Midbrain (tissue), 1 donor: ENCODE measurements at places on chromosomes 4 and X.
A peak's percentile ranks its signal among the peaks of the same experiment; 100 is the strongest.

DNA sequence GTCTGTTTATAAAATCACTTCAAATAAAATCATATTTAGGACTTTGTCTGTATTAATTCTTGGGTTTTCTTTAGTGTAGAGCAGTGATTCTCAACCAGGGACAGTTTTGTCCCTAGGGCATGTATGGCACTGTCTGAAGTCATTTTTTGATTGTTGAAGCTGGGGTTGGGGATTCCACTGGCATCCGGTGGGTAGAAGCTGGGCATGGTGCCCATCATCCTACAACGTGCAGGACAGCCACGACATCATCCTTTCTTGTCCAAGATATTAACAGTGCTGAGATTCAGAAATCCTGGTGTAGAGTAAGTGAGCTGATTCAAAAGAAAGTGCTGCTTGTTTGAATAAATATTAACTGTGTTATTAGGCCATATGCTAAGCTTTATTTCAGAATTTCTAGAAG, 28.6 kb downstream of the DCLK2 start:
- DNase-seq = no peak

DNA sequence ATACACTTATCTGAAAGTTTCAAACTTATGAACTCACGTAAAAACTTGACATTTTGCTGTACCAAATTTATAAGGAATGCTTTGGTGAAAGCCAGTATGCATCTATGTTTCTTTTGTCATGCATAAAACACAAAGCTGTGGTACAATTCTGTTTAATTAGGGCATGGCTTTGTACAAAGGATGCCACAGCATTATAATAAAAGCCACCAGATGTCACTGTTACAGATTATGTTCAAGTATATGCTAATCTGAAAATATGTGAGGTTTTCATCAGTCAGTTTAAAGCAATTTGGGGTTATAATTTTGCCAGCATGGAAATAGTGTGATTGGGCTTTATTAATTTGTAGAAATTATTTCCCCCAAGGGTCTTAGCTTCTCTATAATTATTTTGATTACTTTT, 69.0 kb downstream of the ATOH1 start:
- DNase-seq = no peak

GRCh38 chr4:20041839-20042407, 209.8 kb upstream of the SLIT2 start:
- no peak for DNase-seq

DNA sequence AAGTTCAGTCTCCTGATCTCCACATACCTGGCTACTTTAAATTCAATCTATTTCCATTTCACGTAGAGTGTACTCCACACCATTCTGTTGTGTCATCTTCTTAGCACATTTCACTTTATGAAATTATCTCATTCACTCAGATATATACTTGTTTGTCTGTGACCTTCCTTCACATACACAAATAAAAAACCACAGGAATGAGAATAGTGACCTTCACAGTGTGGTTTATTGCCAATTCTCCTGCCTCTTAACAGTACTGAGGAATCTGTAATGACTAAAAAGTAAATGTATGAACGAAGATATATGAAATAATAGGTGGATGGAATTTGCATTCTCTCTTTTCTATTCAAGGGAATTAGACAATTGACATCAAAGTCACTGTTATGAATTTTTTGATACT, 183.9 kb upstream of the PCDH7 start:
- DNase-seq = no peak

DNA sequence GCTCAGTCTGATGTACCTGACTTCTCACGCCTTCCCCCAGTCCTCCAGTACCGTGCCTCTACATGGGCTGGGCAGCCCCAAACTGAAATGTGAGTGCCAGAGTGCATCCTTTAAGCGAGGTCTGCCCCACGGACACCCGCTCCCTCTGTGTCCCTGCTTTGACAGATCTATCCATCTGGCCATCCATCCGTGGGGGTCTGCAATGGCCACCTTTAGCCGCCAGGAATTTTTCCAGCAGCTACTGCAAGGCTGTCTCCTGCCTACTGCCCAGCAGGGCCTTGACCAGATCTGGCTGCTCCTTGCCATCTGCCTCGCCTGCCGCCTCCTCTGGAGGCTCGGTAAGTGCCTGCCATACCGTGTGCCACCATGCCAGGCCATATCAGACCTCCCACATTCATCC, 827 bp downstream of the PORCN start:
- no peak for DNase-seq

GRCh38 chrX:127558811-127559210, 493.4 kb downstream of the ACTRT1 start:
- no peak for DNase-seq

- DNase-seq = no peak
Observed at GRCh38 chr4:131304686-131305085, 1844.4 kb upstream of the PCDH10 start.

DNA sequence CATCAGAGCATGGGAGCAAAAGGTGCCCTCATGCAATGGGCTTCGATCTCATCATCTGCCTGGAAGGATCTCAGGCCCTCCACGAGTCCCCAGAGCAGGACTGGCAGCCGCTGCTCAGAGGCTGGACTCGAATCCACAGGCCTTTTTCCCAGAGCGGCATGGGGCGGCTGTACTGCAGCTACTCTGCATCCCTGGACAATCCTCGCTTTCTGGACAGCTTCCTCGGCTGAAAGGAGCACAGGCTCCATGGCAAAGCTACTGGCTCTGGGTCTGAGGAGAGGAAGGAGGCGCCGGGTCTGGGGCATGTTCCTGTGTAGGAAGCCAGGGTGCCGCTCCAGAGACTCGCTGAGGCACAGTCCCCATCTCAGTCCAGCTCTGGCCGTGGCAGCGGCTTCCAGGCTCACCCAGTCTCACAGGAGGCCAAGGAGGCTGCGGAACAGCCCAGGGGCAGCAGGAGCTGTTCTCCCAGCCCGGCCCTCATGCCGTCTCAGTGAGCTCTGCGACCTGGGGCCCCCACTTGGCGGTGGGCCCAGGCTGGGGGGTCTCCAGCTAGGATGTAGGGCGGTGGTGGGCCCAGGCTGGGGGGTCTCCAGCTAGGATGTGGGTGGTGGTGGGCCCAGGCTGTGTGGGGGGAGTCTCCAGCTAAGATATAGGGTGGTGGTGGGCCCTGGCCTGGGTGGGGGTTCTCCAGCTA, 2.7 kb upstream of the SPON2 start:
- no peak for DNase-seq

GRCh38 chr4:86569103-86569870, 24.8 kb upstream of the PTPN13 start:
- no peak for DNase-seq

- no peak for DNase-seq
Observed at GRCh38 chr4:148923881-148924280, 481.7 kb upstream of the NR3C2 start.

- DNase-seq = no peak
Observed at GRCh38 chrX:112636288-112636687, 43.5 kb downstream of the LHFPL1 start.

- DNase-seq = no peak
Observed at GRCh38 chrX:121570072-121570841, 522.8 kb downstream of the GLUD2 start.

DNA sequence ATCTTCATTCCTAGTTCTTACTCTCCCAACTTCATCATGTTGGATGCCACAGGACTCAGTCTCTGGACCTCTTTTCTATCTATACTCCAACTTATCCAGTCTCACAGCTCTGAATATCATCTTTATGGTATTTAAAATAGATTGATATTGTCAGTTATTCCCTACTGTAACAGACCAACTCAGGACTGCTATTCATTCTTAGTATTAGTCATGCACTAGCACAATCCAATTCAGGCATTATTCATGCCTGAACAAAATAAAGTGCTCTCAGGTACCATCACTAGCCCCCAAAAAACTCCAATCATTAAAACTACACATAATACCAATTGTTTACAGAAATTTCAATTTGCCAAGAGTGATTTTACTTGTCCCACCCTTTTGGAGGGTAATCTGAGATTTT, 37.7 kb downstream of the FRYL start:
- DNase-seq = no peak

- no peak for DNase-seq
Observed at GRCh38 chr4:140812916-140813315, 56.7 kb upstream of the TBC1D9 start.

DNA sequence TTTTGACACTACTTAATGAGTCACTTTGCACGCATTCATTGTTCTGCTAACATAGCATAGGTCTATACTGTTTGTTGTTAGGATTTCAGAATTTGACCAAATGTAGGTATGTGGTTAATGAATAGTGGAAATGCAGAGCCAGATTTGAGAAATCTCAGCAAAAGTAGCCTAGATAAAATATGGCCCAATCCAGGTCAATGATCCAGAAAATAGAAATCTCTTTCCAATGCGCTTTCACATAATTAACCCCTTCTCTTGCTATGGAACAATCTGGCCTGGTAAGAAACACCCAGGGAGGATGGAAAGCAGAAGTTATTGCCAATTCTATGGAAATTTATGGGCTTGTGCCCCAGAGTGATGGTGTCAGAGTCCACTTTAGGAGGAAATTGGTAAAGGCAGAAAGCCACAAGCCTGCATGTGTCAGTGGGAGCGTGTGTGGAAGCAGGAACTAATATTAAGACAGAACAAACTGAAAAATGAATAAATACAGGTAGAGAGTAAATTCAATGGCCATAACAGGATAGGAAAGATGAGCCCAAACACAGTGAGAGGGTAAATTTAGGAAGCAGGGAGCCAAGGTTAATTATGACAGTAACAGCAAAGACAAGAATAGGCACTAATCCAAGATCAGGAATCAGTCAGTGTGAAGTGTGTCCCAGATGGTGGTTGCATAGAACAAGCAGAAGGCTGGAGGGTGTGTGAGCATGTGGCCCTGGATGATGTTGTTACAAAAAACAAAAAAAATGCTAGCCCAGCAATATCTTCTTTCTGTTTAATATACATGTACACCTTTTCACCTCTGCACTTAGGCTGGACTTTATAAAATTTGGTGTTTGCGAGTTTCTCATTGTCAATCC, 102.9 kb downstream of the SYTL5 start:
- DNase-seq = no peak

DNA sequence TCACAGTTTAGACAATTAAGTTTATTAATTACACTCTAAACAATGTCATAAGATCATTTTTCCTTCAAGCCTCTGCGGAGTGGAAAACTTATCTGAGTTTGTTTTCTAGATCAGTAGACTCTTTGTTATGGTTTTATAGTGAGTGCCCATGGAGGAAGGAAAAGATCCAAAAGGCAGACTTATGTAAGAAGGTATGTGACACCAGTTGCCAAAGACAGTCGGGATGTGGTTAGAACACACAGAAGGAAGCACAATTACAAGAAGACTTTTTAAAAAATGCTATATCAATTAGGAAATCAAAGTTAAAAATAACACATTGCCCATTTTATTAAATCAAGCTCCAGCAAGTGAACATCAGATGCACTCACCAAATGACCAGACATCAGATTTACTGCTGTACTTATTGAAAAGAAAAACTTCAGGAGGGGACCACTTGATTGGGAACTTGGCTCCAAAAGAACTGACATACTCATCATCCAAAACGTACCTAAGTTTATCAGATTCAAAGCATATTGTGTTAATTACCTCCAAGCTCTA, 57.1 kb downstream of the NIPAL1 start:
- DNase-seq = no peak

- DNase-seq = no peak
Observed at GRCh38 chr4:16194214-16194613, 32.1 kb downstream of the TAPT1 start.

GRCh38 chr4:38468339-38468866, 195.6 kb upstream of the KLF3 start:
- DNase-seq = no peak

DNA sequence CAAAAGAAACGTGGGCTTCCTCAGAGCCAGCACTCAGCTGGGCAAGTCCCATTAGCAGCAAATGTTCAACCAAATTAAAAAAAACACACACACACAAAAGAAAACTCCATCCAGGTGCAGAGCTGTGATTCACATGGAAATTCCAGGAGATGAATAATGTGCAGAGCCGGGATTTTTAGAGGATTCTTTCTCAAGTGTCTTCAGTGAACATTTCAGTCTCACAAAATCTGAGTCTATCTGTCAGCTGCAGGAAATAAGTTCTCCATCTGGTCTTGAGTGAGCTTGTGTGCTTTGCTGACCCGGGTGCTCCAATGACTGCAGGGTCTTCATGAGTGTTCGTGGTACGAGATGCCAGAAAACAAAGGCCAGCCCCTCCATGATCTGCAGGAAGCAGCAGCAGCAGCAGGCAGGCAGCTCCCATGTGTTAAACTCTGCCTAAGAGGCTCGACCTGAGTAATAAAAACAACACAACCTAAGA, 44.3 kb downstream of the RASGEF1B start:
- DNase-seq = no peak

DNA sequence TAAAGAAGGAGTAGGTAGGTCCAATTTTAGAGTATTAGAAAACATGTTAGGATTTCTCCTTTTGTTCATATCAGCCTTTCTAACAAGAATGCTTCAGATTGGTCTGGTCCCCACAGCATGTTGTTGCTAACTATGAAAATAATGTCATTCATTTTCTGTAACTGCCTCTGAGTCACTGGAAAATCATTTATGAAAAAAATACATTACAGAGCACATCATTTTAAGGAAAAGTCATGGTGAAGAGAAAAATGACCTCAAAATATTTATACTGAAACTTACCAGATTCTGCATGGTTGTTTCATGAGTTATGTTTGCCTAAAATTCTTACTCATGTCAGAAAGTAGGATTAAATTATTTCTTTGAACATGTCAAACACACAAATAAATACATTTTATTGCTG, 35.2 kb downstream of the DTHD1 start:
- no peak for DNase-seq

DNA sequence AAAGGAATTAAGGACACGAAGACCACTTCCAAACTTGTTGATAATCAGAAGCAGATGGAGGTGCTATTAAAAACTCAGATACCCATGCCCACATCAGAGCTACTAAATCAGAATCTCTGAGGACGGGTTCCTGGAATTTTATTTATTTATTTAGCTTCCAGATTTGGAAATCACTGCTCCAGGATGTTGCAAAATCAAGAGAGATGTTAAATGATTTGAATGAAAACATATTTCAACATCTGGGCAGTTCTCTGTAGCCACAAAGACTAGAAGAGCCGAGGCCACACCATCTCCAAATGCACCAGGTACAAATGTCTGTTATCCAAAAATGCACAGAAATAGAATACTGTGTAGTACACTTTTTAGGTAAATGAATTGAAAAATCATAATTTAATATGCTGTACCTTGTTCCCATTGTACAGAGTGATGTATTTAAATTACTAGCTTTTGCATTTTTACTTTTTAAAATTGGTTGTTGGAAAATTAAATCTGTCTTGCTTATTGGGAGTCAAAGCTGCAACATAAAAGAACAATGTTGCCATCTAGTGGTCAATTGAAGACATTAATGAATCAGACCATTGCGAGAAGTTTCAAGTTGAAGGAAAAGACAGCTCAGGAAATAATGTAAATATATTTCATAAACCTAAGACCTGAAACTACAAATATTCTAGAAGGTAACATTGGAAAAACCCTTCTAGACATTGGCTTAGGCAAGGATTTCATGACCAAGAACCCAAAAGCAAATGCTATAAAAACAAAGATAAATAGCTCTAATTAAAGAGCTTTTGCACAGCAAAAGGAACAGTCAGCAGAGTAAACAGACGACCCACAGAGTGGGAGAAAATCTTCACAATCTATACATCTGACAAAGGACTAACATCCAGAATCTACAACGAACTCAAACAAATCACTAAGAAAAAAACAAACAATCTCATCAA, 151.3 kb upstream of the TTC29 start:
- peak; percentile 69 for DNase-seq
